ENCODE measurements at places on chromosomes 5 and 9. TPM values are rescaled to one million over a fixed set of nuclear protein-coding genes. Genes with fewer than 3 reads are reported as not detected.

The CDC20B gene
- total RNA-seq, result under 0.01 TPM

The DNAH5 gene
- total RNA-seq, result under 0.01 TPM

The SPINK13 gene
- not detected for total RNA-seq

The IRX1 gene
- under 0.01 TPM for total RNA-seq

The PRSS3 gene
- total RNA-seq, result 2.0 TPM

The ARAP3 gene
- total RNA-seq, result 30.8 TPM

The SH3TC2 gene
- 15.0 TPM for total RNA-seq

The HSD17B3 gene
- total RNA-seq, result not detected

The C5orf52 gene
- total RNA-seq, result not detected

The CCDC171 gene
- total RNA-seq, result 0.44 TPM

The ST6GALNAC4 gene
- 26.6 TPM for total RNA-seq

The MYMK gene
- not detected for total RNA-seq

The PCDHA13 gene
- total RNA-seq, result under 0.01 TPM

All from lung microvascular endothelial cell (primary cell).